ENCODE measurements at places on chromosomes 11 and 22.

DNA sequence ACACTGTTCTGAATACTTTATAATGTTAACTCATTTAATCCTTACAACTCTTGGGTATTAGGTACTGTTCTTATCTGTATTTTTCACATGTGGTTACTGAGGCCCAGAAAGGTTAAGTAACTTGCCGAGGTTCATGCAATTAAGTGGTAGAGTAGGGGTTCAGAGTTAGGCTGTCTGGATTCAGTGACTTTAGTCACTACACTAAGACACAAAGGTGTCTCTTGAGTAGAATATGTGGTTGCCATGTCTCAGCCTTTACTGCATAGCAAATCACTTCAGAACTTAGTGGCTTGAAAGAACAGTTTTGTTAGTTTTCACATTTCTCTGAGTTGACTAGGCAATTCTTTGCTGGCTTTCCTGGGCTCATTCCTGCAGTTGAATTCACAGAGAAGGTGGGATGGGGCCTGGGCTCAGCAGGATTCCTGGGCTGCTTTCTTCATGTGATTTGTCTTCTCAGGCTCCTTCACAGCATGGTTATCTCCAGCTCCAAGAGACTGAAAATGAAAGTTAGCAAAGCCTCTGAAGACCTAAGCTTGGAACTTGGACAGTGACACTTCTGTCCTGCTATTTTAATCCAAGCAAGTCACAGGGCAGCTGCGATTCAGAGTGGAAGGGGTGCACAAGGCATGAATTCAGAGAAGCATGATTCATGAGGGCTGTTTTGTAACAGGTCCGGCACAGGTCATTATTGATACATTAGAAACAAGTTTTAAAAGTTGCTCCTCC lies 68.3 kb downstream of the SPECC1L start:
- no peak for DNase-seq

GRCh38 chr22:32333141-32333768 lies 24.4 kb upstream of the RFPL3 start:
- DNase-seq: no peak

DNA sequence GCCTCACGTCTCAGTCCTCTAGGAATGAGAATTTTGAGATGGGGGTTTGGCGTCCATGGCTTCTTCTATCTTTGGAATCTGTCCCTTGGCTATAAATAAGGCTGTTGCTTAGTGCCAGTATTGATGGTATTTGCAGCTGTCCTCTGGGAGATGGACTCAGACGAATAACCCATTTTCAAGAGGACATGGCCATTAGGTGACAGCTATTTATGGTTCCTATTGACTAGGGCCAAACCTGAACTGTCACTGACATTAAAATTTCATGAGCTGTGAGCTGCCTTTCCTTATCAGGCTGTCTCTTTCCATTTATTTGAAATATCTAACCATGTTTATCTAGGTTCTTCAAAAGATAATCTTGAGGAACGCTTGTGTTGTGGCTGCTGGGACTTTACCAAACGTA lies 92.7 kb downstream of the NAV2 start:
- DNase-seq: no peak

- DNase-seq: no peak
Observed at GRCh38 chr22:50585238-50585637, 2.6 kb upstream of the CHKB start.

DNA sequence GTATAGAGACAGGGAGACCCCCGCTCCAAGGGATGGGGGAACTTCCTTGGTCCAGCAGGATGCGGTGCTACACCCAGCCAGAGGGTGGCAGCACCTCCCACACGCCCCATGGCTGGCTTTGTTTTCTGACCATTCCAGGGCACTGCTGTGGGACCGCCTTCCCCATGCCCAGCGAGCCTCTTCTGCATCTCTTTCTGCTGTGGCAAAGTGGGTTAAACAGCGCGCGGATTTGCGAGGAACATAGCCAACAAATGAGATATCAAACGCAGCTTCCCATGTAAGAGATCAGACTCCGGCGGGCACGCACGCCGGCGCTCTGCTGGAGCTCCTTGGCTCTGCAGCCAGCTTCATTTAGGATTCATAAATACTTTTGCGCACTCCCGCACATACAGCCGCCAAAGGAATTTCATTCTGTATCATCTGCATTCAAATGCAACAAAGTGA lies 485.8 kb upstream of the CADM1 start:
- DNase-seq: no peak

DNA sequence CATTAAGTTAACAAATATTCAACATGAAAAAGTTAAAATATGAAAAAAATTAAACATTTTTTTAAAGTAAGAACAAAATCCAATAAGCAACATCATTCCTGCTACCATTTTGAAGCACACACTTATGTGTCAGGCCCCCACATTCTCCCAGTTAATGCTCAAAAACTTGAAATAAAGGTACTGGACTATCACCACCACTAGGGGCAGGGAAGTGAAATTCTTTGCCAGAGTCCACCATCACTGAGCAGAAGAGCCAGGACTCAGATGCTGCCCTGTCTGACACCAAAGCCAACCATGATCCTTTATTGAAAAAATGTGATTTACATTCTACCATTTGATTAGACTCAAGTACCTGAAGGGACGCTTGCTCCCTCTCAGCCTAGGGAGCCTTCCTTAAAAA lies 39.1 kb downstream of the PITPNB start:
- DNase-seq: peak; percentile 14

GRCh38 chr11:131354251-131354701 lies 16.1 kb upstream of the NTM start:
- no peak for DNase-seq

DNA sequence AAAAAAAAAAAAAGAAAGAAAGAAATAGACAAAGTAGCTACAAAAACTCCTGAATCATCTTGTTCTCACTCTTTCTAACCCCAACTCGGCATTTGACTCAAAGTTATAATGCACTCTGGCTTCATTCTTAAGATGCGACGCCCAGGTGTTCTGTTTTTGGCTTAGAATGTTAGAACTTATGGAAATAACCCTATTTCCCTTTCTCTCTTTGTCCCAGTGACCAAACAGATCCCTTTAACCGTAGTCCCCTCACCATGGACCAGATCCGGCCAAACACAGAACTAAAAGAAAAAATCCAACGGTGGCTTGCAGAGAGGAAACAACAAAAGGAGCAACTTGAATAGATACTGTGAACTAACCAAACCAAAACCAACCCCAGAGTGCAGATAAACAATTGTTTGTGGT lies 5.3 kb upstream of the ATP5MG start:
- no peak for DNase-seq

GRCh38 chr11:117497206-117497951 lies 169.7 kb downstream of the CEP164 start:
- no peak for DNase-seq

DNA sequence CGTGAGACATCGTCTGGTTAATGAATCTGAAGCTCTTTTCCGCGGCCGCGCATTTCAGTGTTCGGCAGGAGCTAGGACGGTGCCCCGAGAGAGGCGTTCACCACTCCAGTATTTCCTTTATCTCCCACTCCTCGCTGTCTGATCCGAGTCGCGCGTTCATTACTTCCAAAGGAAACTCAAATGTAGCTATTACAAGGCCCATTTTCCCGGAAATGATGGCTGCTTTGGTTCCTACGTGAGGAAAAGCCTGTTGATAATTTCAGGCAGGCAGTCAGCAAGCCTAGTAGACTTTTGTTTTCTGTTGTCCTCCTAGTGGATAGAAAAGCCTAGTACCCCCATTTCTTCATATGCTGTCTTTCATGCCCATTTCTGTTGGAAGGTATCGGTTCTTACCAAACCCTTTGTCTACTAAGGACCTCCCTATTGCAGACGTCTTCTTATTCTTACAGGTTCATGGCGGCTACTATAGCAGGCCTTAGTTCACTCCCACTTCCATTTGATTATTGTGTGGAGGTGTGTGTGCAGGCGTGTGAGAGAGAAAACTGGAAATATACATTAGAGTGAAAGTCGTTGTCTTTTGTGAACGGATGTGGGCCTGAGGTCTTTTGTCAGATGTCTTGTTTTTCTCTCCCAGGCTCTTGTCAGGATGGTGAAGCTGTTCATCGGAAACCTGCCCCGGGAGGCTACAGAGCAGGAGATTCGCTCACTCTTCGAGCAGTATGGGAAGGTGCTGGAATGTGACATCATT lies 737 bp downstream of the RBM4 start:
- DNase-seq: peak; percentile 16

GRCh38 chr22:47615051-47615450 lies 852.6 kb downstream of the TBC1D22A start:
- DNase-seq: no peak

DNA sequence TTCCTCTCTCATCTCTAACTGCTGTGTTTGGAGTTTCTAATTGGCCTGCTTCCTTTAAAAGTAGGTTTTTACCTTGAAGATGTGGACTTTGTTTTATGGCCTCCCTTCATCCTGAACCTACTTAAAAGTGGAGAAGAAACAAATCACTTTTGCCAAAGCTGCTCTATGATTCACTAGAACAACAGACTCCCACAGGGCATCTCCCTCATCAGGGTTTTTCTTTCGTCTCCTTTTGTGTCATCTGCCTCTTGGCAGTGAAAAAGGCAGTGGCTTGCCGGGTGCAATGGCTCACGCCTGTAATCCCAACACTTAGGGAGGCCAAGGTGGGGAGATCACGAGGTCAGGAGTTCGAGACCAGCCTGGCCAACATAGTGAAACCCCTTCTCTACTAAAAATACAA lies 186.6 kb upstream of the MTNR1B start:
- DNase-seq: no peak

- DNase-seq: no peak
Observed at GRCh38 chr11:118015385-118015841, 29.2 kb downstream of the IL10RA start.

GRCh38 chr11:115215694-115216617 lies 288.3 kb downstream of the CADM1 start:
- DNase-seq: no peak

GRCh38 chr22:33535937-33536875 lies 384.1 kb downstream of the LARGE1 start:
- no peak for DNase-seq

DNA sequence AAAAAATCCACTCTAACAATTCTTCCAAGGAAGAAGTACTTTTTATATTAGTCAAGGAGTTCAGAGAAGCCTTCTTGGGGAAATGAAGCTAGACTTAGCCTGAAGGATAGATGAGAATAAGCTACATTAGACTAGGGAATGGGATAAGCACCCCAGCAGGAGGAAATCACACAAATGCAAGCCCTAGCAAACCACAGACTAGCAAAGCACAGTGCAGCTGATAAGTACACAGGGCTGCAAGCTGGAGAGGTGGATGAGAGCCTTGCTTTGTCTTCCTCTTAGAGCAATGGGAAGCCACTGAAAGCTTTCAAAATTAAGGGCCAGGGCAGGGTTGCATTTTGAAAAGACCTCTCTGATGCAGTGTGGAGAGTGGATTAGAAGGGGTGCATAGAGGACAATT lies 946.2 kb downstream of the LRRC4C start:
- DNase-seq: peak; percentile 6

DNA sequence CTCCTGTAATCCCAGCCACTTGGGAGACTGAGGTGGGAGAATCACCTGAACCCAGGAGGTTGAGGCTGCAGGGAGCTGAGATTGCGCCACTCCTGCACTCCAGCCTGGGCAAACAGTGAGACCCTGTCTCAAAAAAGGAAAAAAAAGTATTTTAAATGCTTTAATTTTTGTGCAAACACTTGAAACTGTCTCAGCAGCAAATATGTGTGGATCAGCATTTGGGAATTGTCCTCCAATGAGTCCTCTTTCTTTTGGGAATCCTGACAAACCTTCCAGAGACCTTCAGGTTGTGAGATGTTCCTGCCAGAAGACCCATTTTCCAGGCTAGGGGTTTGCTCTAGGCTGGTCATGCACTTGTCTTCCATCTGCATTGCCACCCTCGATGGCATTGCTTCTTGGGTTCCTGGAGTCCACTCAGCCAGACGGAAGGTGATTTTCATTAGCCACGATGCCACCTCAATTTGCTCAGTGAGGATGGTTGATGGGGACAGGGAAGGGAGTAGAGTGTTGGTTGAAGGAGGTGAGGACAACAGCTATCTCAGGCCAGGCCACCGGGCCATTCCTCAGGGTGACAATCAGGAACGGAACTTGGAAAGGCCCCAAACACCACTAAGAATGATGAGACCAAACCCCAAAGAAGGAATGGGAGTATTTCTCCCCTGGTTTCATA lies 55.4 kb downstream of the ST14 start:
- DNase-seq: no peak

GRCh38 chr11:2868506-2869133 lies 17.0 kb downstream of the CDKN1C start:
- DNase-seq: no peak

DNA sequence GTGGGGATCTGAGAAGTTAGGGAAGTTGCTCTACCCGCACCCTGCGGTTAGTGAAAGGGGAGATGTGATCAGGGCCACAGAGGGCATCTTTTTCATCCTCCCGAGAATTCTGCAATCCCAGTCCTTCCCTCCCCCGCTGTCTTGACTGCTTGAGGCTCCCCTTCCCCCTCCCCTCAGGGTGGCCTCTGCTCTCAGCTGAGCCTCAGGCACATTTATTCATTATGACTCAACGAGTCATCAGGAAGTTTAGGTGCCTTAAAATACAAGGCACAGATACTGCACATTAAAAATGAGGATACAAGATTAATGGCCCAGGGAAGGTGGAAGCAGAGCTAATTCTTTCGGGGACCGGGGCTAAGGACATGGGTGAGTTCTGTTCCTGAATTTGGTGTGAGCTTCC lies 104.0 kb downstream of the CACNA1I start:
- DNase-seq: no peak

GRCh38 chr11:114799476-114799875 lies 121.1 kb downstream of the NXPE2 start:
- no peak for DNase-seq

DNA sequence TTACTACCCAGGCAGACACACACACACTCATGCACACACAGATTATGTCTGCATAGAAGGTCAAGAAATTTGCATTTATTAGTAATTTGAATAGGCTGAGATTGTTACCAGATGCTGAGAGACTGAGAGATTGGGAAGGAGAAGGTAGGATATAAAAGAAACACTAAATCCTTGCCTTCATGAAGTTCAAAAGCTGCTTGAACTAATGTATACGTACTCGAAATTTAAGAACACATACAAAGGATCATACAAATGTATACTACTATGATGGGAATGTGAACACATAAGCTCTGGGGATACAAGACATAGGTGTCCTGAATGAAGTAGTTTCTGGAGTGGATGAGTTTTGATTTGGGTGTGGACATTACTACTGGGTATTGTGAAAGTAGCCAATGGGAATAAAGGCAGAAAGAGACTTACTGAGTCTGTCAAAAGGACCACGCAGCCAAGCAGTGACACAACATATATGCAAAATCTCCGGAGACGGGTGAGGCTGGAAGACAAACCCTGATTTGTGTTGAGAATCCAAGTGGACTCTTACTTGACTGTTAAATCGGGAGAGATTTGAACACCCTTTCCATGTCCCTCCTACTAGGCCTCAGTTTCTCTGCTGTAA lies 7.3 kb upstream of the PKNOX2 start:
- no peak for DNase-seq

GRCh38 chr22:24155627-24156140 lies 25.6 kb upstream of the SUSD2 start:
- peak; percentile 36 for DNase-seq

GRCh38 chr11:72681226-72682153 lies 7.3 kb upstream of the PDE2A start:
- DNase-seq: no peak

- DNase-seq: no peak
Observed at GRCh38 chr11:112118176-112118575, 31.5 kb downstream of the SDHD start.

GRCh38 chr11:31997955-31998354 lies 92.9 kb upstream of the RCN1 start:
- no peak for DNase-seq

- no peak for DNase-seq
Observed at GRCh38 chr11:38594895-38595294, 1996.9 kb upstream of the RAG2 start.

GRCh38 chr22:40107244-40107643 lies 70.5 kb upstream of the TNRC6B start:
- DNase-seq: no peak

All from NCI-H1105 treated with DMSO at 0.1 percent for 48 hours (cell line).